Right ventricle myocardium superior (tissue), 1 donor: ENCODE measurements at places on chromosomes 4 and X. TPM values are rescaled to one million over a fixed set of nuclear protein-coding genes. Genes with fewer than 3 reads are reported as not detected.

CCNA2 gene
- total RNA-seq: 0.81 TPM

AFP gene
- not detected for total RNA-seq

RAB39B gene
- total RNA-seq: not detected

PABPC1L2B gene
- total RNA-seq: not detected

TMPRSS11B gene
- total RNA-seq: not detected

SLC2A9 gene
- total RNA-seq: 8.8 TPM

NPY2R gene
- not detected for total RNA-seq

ZNF711 gene
- total RNA-seq: 0.40 TPM

REPS2 gene
- total RNA-seq: 11.3 TPM

COX7B2 gene
- total RNA-seq: not detected

TIMM17B gene
- total RNA-seq: 79.7 TPM

IBSP gene
- not detected for total RNA-seq

SPANXB1 gene
- total RNA-seq: not detected

AVPR2 gene
- total RNA-seq: 4.1 TPM

GPR173 gene
- total RNA-seq: 0.67 TPM

TLR1 gene
- total RNA-seq: 3.4 TPM

TASL gene
- total RNA-seq: 0.30 TPM

MMRN1 gene
- 2.3 TPM for total RNA-seq

GLOD5 gene
- not detected for total RNA-seq

VSIG4 gene
- 56.6 TPM for total RNA-seq

ZNF280C gene
- total RNA-seq: 1.0 TPM
